ENCODE measurements at places on chromosomes 1 and 21. TPM values are rescaled to one million over a fixed set of nuclear protein-coding genes. Genes with fewer than 3 reads are reported as not detected.

GBP2 gene
- 0.62 TPM for total RNA-seq

FAM163A gene
- total RNA-seq, result under 0.01 TPM

CDA gene
- total RNA-seq, result not detected

FNDC10 gene
- 2.7 TPM for total RNA-seq

USP33 gene
- 271 TPM for total RNA-seq

MYCL gene
- 12.5 TPM for total RNA-seq

INKA2 gene
- 0.94 TPM for total RNA-seq

SLC16A1 gene
- 82.2 TPM for total RNA-seq

AK5 gene
- total RNA-seq, result 27.8 TPM

CFHR5 gene
- total RNA-seq, result not detected

LCE3D gene
- not detected for total RNA-seq

KIF26B gene
- total RNA-seq, result 31.7 TPM

LCE1B gene
- not detected for total RNA-seq

SYNJ1 gene
- total RNA-seq, result 24.0 TPM

ARHGAP30 gene
- total RNA-seq, result 1.7 TPM

AXDND1 gene
- total RNA-seq, result 0.78 TPM

CSF3R gene
- 2.2 TPM for total RNA-seq

DCST2 gene
- 0.16 TPM for total RNA-seq

LAPTM5 gene
- total RNA-seq, result 3.9 TPM

THEM5 gene
- total RNA-seq, result not detected

TNFSF18 gene
- total RNA-seq, result 5.5 TPM

SLC25A34 gene
- total RNA-seq, result 1.2 TPM

CHIA gene
- not detected for total RNA-seq

MROH9 gene
- total RNA-seq, result not detected

TMEM52 gene
- 1.1 TPM for total RNA-seq

MTARC2 gene
- total RNA-seq, result 7.8 TPM

WARS2 gene
- total RNA-seq, result 13.1 TPM

MYBPH gene
- not detected for total RNA-seq

MYOG gene
- total RNA-seq, result not detected

PLA2G4A gene
- 2.3 TPM for total RNA-seq

AKR7A3 gene
- 1.2 TPM for total RNA-seq

AMY1B gene
- total RNA-seq, result not detected

PROX1 gene
- 14.8 TPM for total RNA-seq

CELA2A gene
- total RNA-seq, result not detected

MFAP2 gene
- 5.6 TPM for total RNA-seq

RNPC3 gene
- 29.8 TPM for total RNA-seq

PRKAA2 gene
- total RNA-seq, result 35.2 TPM

KMO gene
- 0.47 TPM for total RNA-seq

HSPB7 gene
- total RNA-seq, result not detected

OR10Z1 gene
- total RNA-seq, result not detected

ADCY10 gene
- total RNA-seq, result 0.62 TPM

GUCA2B gene
- total RNA-seq, result not detected

CFAP298 gene
- total RNA-seq, result 18.1 TPM

SOX13 gene
- total RNA-seq, result 0.78 TPM

FAM78B gene
- 5.1 TPM for total RNA-seq

GLMP gene
- 12.5 TPM for total RNA-seq

NTNG1 gene
- total RNA-seq, result 18.6 TPM

OR11L1 gene
- total RNA-seq, result not detected

NBPF19 gene
- 8.1 TPM for total RNA-seq

COL8A2 gene
- 1.1 TPM for total RNA-seq

IL20 gene
- 0.47 TPM for total RNA-seq

NIPAL3 gene
- total RNA-seq, result 7.0 TPM

SEMA4A gene
- 13.6 TPM for total RNA-seq
